ENCODE measurements at places on chromosomes 7 and 10. TPM values are rescaled to one million over a fixed set of nuclear protein-coding genes. Genes with fewer than 3 reads are reported as not detected.

DNA sequence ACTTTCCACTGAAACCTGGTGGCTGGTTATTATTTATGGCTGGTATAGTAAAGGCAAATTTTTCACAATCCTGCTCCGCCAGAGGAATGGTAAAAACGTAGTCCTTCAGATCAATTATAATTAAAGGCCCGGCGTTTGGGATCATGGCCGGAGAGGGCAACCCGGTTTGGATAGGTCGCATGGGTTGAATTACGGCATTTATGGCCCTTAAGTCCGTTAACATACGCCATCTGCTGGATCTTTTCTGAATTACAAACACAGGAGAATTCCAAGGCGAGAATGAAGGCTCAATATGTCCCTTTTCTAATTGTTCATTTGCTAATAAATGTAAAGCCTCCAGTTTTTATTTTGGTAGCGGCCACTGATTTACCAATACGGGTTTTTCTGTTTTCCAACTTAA lies 11.3 kb upstream of the TAS2R3 start:
- no peaks in the 10 kb centered on the region for H3K4me1 ChIP-seq
- no peaks in the 10 kb centered on the region for H3K27me3 ChIP-seq
- DNase-seq, result no peak
- no peak overlapping the region for H3K27ac ChIP-seq
- H3K4me3 ChIP-seq, result no peak overlapping the region
- H3K36me3 ChIP-seq, result peaks cover 65% of the 10 kb centered on the region

DNA sequence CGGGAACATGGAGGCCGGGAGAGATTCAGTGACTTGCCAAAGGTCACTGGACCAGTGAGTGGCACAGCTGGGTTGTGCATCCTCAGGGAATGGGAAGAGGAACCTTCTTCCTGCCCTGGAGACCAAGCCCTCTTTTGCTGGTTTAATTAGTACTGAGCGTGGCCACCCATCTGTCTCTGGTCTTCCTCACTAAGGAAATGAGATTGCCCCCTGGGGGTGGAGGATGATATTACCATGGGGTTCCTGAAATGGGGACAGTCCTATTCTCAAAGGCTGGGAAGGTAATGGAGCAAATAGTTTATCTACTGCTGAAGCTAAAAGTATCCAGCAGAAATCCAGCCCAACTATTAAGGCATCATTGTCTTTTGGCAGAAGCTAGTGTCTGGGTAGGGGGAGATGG lies 98.6 kb upstream of the FGFR2 start:
- H3K27ac ChIP-seq, result no peak overlapping the region
- DNase-seq, result peak; percentile 18
- H3K4me3 ChIP-seq, result no peak overlapping the region

GRCh38 chr10:33414841-33415240 lies 80.4 kb upstream of the NRP1 start:
- H3K4me1 ChIP-seq, result no peaks in the 10 kb centered on the region
- DNase-seq, result no peak
- no peak overlapping the region for H3K27ac ChIP-seq
- no peaks in the 10 kb centered on the region for H3K36me3 ChIP-seq
- no peaks in the 10 kb centered on the region for H3K27me3 ChIP-seq

- no peaks in the 10 kb centered on the region for H3K36me3 ChIP-seq
- H3K4me1 ChIP-seq, result no peaks in the 10 kb centered on the region
- DNase-seq, result no peak
- no peaks in the 10 kb centered on the region for H3K27me3 ChIP-seq
- no peak overlapping the region for H3K27ac ChIP-seq
Measured at GRCh38 chr7:30905078-30906012, 6.3 kb upstream of the AQP1 start.

Gene NUTM2E
- not detected for total RNA-seq

DNA sequence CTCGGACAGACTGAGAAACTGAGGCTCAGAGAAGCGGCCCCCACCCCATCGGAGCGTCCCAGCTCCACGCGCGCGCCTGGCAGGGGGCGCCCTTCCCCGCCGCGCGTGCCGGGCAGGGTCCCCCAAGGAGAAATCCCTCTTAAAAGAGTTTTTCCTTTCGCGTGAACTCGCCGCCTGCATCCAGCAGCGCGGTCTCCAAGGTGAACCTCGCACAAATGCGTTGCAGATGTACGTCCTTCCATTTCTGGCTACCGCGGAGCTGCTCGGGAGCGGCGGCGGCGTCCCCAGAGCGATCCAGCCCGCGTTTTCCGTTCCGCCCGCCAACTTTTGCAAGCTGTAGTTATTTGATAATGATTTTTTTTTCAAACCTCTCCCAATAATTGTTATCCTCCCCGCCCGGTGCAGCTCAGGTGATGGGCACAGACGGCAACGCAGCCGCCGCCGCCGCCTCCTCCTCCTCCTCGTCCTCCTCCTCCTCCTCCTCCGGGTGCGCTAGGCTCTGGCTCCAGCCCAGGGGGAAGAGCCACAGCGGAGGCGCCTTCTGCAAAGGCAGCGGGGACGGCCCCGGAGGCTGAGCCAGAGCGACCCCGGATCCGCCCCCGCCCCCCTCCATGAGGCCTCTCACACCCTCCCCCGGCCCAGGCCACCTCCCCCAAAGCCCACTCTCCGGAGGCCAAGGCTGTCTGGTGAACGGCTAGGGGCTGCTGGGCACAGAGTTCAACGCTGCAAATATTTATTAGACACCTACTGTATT lies 74.0 kb upstream of the CUX1 start:
- H3K27ac ChIP-seq, result no peak overlapping the region
- H3K4me1 ChIP-seq, result peaks cover 19% of the 10 kb centered on the region

GRCh38 chr7:82789883-82790609 lies 346.5 kb upstream of the CACNA2D1 start:
- no peaks in the 10 kb centered on the region for H3K27me3 ChIP-seq
- H3K4me3 ChIP-seq, result no peak overlapping the region
- DNase-seq, result no peak
- H3K4me1 ChIP-seq, result no peaks in the 10 kb centered on the region
- no peak overlapping the region for H3K27ac ChIP-seq
- H3K36me3 ChIP-seq, result no peaks in the 10 kb centered on the region

Gene AKR1E2
- total RNA-seq, result not detected

DNA sequence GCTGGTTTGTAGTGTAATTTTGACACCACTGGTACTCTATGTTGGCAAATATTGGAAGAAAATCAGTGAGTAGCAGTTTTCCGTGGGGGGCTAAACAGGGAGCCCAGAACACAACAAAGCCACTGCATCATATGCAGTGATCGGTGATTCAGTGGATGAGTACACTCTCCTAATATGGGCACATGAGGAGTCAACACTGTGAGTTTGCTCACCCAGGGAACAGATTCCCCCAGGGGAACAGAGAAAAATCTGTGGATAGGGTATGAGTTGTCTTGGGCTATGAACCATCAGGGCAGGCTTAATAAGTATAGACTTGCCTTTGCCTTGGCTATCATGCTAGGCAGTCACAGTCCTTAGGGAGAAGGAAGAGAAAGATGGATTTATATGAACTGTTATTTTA lies 227.7 kb upstream of the SEMA3E start:
- no peak for DNase-seq
- H3K27me3 ChIP-seq, result no peaks in the 10 kb centered on the region
- no peaks in the 10 kb centered on the region for H3K4me1 ChIP-seq
- no peak overlapping the region for H3K4me3 ChIP-seq
- no peaks in the 10 kb centered on the region for H3K36me3 ChIP-seq

DNA sequence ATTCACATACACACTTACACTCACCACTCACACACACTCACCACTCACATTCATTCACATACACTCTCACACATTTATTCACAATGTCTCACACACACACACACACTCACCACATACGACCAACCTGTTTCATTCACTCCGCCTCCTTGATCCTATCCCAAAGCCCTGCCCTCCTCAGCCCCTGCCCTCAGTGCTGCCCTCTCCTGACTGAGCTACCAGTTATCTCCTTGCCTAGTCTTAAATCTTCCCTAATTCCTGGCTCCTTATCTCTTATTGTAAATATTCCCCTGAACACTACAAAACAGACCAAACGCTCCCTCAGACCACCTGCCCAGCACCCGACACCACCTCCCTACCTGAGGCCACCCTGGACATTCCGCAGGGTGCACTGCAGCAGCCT lies 26.1 kb upstream of the C10orf120 start:
- DNase-seq, result no peak
- H3K27ac ChIP-seq, result no peak overlapping the region
- H3K4me3 ChIP-seq, result no peak overlapping the region
- H3K36me3 ChIP-seq, result no peaks in the 10 kb centered on the region
- H3K4me1 ChIP-seq, result no peaks in the 10 kb centered on the region

Gene HOGA1
- total RNA-seq, result 18.8 TPM

- DNase-seq, result peak; percentile 44
- H3K4me1 ChIP-seq, result peaks cover 94% of the 10 kb centered on the region
- H3K36me3 ChIP-seq, result no peaks in the 10 kb centered on the region
- H3K27me3 ChIP-seq, result no peaks in the 10 kb centered on the region
Measured at GRCh38 chr7:100723732-100724275, 3.5 kb downstream of the EPO start.

DNA sequence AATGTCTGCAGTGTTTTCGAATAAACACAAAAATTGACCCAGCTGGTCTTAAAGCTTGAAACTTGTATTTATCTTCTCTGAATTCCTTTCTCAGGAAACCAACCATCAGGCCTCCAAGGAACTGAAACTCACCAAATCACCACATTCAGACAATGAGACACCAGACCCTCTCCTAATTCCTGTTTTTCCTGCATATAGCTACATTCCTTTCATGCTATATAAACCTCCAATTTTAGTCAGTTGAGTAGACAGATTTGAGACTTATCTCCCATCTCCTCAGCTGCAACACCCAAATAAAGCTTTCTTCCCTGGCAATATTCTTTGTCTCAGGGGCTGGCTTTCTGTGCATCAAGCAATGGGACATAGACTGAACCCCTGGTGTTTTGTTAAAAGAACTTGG lies 317.0 kb downstream of the CACNA2D1 start:
- no peak for DNase-seq
- no peak overlapping the region for H3K4me3 ChIP-seq
- H3K36me3 ChIP-seq, result no peaks in the 10 kb centered on the region
- H3K27me3 ChIP-seq, result no peaks in the 10 kb centered on the region

All from HepG2 (cell line).